ENCODE measurements at places on chromosomes 2 and 18.

- H3K36me3 ChIP-seq, result no peaks in the 10 kb centered on the region
- H3K4me1 ChIP-seq, result no peaks in the 10 kb centered on the region
- H3K4me3 ChIP-seq, result no peak overlapping the region
- DNase-seq, result no peak
- no peak overlapping the region for H3K27ac ChIP-seq
These were observed 201.9 kb upstream of the RBMS1 start for GRCh38 chr2:160695402-160696086.

- no peak overlapping the region for H3K27ac ChIP-seq
- no peak overlapping the region for H3K4me3 ChIP-seq
- H3K4me1 ChIP-seq, result no peaks in the 10 kb centered on the region
- H3K27me3 ChIP-seq, result no peaks in the 10 kb centered on the region
- peaks cover 78% of the 10 kb centered on the region for H3K36me3 ChIP-seq
These were observed 128.1 kb downstream of the BIRC6 start for GRCh38 chr2:32484937-32485336.

GRCh38 chr2:22957446-22957845, 427.5 kb upstream of the KLHL29 start:
- no peak overlapping the region for H3K4me3 ChIP-seq
- H3K27ac ChIP-seq, result no peak overlapping the region
- no peaks in the 10 kb centered on the region for H3K36me3 ChIP-seq
- no peak for DNase-seq

- no peak overlapping the region for H3K27ac ChIP-seq
- H3K36me3 ChIP-seq, result no peaks in the 10 kb centered on the region
- H3K4me3 ChIP-seq, result no peak overlapping the region
- no peaks in the 10 kb centered on the region for H3K27me3 ChIP-seq
- H3K4me1 ChIP-seq, result no peaks in the 10 kb centered on the region
- DNase-seq, result no peak
These were observed 82.6 kb upstream of the ST8SIA3 start for GRCh38 chr18:57269756-57270155.

- H3K36me3 ChIP-seq, result no peaks in the 10 kb centered on the region
- no peaks in the 10 kb centered on the region for H3K4me1 ChIP-seq
These were observed 74.8 kb downstream of the VAPA start for GRCh38 chr18:9988665-9989064.

GRCh38 chr2:134682726-134683125, 36.1 kb downstream of the TMEM163 start:
- no peaks in the 10 kb centered on the region for H3K27me3 ChIP-seq
- no peaks in the 10 kb centered on the region for H3K36me3 ChIP-seq
- no peak for DNase-seq

- DNase-seq, result no peak
- H3K36me3 ChIP-seq, result peaks cover 60% of the 10 kb centered on the region
- no peaks in the 10 kb centered on the region for H3K27me3 ChIP-seq
- no peak overlapping the region for H3K27ac ChIP-seq
These were observed 34.1 kb downstream of the NOL10 start for GRCh38 chr2:10655499-10656225.

- H3K4me3 ChIP-seq, result no peak overlapping the region
- H3K36me3 ChIP-seq, result no peaks in the 10 kb centered on the region
- DNase-seq, result no peak
These were observed 37.2 kb upstream of the ID2 start for GRCh38 chr2:8644605-8645175.

DNA sequence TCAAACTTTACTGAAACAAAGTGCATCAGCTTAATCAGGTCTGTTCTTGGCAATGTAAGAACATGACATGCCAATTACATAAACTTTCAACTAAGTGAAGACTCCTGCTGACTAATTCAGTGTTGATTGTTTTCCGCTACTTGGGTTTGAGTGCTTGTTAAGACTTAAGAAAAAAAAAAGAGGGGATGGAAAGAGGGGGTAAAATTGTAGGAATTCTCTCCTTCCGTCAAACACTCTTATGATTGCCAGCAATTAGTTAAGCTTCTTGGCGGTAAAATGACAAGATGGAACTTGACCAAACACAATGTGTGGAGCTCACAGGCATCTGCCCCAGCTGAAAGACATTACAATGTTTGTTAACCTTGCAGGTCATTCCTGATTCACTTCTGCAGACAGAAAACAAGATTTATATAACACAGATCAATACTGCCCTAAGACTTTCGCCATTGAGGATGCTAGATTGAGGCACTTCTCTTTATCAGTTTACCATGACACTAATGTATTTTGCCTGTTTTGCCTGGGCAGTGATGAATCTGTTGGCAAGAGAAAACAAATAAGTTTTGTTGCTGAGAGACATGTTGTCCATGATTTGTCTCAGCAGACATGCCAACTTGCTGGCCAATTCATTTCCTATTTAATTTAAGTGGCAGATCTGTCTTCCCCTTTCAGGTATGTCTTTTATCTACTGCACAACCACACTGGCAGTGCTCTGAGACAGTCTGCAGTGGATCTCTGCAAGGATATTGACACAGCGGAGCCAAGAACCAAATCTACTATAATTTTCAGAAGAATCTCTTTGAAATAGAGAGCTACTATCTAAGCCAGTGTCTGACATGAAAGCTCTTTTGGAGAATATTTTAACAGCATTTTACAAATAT, 410.0 kb upstream of the KCNH7 start:
- H3K4me1 ChIP-seq, result no peaks in the 10 kb centered on the region
- no peak overlapping the region for H3K4me3 ChIP-seq
- DNase-seq, result no peak
- no peaks in the 10 kb centered on the region for H3K27me3 ChIP-seq
- H3K36me3 ChIP-seq, result no peaks in the 10 kb centered on the region

- no peaks in the 10 kb centered on the region for H3K27me3 ChIP-seq
- no peak for DNase-seq
These were observed 24.3 kb upstream of the REL start for GRCh38 chr2:60857056-60857455.

DNA sequence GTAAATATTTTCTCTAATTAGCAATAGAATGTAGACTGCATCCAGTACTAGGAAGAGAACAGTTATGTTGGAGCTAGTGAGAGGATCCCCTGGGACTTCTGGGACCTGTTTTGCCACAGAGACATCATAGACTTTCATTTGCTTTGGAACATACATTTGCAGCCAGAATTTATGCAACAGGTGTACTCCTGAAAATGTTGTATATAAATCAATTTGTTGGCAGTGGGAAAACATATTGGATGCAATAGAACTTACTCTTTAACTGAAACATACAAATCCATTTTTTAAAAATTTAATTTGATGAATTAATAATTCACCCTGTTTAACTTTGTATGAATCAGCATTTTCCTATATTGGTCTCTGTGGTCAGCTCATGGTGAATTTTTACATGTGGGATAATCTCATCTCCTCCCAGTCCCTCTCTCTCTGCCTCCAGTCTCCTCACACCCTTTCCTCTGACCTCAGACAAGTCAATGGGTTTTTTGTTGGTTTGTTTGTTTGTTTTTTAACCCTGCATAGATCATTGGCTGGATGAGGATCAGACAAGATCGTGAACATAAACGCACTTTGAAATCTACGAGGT, 263.0 kb downstream of the LPIN1 start:
- H3K27ac ChIP-seq, result no peak overlapping the region
- peaks cover 41% of the 10 kb centered on the region for H3K4me1 ChIP-seq
- H3K27me3 ChIP-seq, result no peaks in the 10 kb centered on the region
- DNase-seq, result no peak
- H3K36me3 ChIP-seq, result no peaks in the 10 kb centered on the region

GRCh38 chr2:177796011-177796410, 276.6 kb downstream of the PDE11A start:
- DNase-seq, result no peak
- H3K27me3 ChIP-seq, result no peaks in the 10 kb centered on the region
- no peak overlapping the region for H3K27ac ChIP-seq
- H3K4me3 ChIP-seq, result no peak overlapping the region
